ENCODE measurements at places on chromosomes 12 and 14. TPM values are rescaled to one million over a fixed set of nuclear protein-coding genes. Genes with fewer than 3 reads are reported as not detected.
A peak's percentile ranks its signal among the peaks of the same experiment; 100 is the strongest.

DNA sequence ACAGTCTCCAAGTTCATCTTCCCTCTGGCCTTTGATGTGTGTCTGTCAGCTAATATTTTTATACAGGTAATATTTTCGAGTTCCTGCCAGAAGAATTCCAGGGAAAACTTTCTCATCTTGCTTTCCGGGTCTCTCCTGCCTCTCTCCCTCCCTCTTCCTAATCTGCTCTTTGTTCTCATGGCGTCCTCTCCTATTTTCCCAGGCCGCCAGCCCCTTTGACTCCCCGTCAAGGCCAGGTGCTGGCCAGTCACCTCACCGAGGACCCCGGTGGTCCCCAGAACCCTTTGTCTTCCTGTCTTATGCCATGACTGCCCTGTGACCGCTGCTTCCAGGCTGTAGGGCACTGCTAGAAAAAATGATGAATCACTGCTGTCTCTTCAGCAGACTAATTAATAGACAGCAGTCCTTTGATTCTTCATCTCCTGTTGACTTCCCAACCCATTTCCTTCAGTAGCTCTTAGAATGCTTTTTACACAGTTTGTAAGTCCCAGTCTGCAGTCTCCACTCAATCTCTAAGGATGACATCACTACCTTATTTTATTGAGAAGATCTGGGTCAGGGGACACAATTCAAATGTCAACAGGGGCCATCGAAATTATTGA is 40.7 kb downstream of the PPFIBP1 start:
- DNase-seq, result peak; percentile 48

- DNase-seq, result peak; percentile 75
Measured at GRCh38 chr12:92649511-92650227, 53.1 kb upstream of the PLEKHG7 start.

DNA sequence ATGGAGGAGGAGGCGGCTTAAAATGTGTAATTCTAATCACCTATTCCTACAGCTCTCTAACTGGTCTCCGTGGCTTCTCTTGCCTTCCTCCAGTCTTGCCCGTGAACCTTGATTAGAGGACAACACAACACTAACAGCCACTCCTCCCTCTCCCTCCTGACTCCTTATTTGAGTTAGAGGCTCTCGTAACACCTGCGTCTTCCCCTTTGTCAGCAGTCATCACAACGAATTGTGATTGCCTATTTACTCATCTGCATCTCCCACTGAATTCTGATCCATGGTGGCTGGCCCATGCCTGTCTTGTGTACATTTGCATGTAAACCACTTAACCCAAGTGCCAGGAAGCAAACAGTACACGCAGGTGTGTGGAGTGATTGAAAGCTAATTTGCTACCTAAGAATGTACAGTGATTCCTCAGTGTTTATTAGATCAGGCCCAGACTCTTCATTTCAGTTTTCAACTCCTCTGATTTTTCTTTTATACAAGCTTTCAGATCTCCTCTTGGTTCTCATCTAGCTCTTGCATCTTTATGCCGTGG is 154.5 kb downstream of the MON2 start:
- DNase-seq, result no peak

DNA sequence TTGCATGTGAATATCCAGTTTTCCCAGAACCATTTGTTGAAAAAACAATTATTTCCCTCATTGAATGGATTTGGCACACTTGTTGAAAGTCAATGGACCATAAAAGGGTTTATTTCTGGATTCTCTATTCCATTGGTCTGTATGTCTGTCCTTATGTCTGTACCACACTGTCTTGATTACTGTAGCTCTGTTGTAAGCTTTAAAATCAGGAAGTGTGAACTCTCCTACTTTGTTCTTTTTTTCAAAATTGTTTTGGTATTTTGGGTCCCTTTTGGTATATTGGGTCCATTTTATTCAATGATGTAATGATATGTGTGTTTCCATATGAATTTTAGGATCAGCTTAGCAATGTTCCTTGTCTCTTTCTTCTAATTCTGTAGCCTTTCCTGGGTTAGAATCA is 64.8 kb downstream of the PPP2R5C start:
- no peak for DNase-seq

- no peak for DNase-seq
Measured at GRCh38 chr12:47302111-47302671, 222.4 kb upstream of the AMIGO2 start.

- no peak for DNase-seq
Measured at GRCh38 chr12:14327711-14328110, 37.8 kb upstream of the ATF7IP start.

GRCh38 chr14:70789361-70789760 is 20.0 kb downstream of the MAP3K9 start:
- peak; percentile 91 for DNase-seq

DNA sequence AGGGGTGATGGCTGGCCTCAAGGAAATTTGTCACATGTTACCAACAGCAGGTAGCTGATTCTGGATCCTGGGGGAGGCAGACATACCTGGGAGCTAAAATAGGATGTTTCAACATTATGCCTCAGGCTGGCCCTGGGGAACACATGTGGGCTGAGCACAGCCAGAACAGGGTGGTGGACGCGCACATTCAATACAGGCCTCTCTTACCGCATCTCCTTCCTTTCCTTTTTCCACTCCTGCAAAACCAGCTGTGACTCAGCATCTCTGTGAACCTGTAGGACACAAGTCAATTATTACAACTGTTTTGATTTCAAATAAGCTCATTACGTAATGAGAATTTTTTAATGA is 61.0 kb downstream of the NT5DC3 start:
- DNase-seq, result no peak

- DNase-seq, result no peak
Measured at GRCh38 chr14:61394542-61394941, 73.2 kb downstream of the PRKCH start.

GRCh38 chr12:94793191-94793595 is 142.8 kb upstream of the TMCC3 start:
- peak; percentile 35 for DNase-seq

DNA sequence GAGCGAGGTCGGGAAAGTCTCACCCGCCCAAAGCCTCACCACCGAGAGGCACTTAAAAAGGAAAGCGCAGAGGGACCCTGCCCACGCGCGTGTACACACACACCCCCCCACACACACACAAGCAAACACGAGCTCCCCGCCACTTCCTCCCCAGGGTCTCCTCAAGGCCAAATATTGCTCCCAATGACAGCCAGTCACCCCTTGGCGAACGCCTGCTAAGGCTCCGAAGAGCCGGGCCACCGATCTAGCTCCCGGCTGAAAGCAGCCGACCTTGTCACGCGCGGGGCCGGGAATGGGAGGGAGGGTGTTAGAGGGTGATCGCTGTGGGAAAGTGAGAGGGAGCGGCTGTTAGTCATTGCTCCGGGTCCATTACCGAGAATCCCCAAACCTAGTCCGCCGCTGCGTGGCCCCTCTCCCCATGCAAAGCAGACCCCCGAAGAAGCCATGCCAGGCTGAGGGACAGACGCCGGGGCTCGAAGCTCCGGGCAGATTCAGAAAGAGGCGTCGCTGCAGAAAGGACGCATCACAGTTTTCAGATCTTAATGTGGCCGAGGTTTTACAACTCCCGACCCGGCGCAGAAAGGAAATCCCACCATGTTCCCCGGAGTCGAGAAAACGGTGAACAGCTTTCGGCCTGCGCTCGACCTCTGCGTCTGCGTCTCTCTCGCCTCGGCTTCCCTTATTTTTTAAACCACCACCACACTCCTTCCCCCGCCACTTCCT is 2.6 kb downstream of the BMP4 start:
- DNase-seq, result peak; percentile 71

DNA sequence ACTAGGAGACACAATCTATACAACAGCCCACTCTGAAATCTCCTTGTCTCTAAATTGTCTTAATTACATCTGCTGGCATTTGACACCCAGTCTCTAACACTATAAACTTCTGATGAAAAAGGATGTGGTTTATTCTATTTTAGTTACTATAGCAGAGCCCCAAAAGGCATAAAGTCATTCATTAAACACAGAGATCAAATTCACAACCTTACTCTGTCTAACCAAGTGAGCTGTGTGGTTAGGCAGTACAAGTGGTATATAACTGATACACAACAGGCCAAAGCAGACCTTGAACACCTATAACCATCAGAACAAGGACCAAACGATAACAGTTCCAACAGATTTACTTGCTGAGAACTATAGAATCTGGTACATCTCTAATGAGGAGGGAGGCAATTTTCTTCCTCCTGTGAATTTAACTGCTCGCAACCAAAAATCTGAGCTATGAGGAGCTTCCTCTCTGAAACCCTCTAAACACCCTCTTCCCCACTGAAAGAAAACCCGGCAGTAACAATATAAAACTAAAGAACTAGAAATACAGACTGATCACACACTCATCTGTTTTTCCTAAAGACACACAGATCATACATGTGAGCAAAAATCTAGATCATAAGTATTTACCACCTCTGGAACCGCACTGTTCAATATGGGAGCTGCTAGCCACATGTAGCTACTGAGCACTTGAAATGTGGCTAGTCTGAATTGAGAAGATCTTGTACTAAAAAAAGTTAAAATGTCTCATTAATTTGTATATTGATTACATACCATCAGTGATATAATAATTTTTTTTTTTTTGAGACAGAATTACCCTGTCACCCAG is 17.7 kb downstream of the SPPL3 start:
- DNase-seq, result no peak

GRCh38 chr12:55935738-55936151 is 4.8 kb downstream of the DGKA start:
- no peak for DNase-seq

GRCh38 chr14:51507511-51507905 is 144.2 kb upstream of the FRMD6 start:
- no peak for DNase-seq

GRCh38 chr12:57416039-57416996 is 14.5 kb downstream of the R3HDM2 start:
- peak; percentile 54 for DNase-seq

DNA sequence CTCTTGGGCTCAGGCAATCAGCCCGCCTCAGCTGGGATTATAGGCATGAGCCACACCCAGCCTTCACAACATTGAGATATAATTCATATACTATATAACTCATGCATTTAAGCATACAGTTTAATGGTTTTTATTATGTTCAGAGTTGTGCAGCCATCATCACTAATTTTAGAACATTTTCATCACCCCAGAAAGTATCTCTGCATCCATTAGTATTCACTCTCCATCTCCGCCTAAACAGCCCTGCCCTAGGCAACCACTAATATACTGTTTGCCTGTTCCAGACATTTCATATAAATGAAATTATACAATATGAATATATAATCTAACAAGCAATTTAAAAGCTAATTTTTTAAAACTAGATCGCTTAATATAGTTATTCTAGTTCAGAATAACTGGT is 34.7 kb downstream of the TBK1 start:
- no peak for DNase-seq

GRCh38 chr12:124321556-124322270 is 26.8 kb downstream of the RFLNA start:
- DNase-seq, result no peak

- DNase-seq, result no peak
Measured at GRCh38 chr12:30015631-30016337, 232.0 kb upstream of the TMTC1 start.

DNA sequence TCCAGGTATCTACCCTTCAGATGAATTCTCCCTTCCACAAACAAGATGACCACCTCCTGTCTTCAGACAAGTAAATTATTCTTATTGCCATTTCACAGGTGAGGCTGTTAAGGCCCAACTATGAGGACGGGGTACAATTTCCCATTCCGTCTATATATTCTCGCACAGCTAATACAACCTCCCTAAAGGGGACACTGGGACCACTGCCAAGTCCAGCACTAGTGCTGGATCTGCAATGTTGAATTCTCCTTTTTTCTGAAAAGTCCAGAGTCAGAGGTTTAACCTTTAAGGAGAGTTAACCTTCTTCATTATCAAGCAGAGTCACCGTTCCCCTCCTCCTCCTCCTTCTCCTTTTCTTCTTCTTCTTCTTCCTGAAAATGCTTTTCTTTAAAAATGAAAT is 130.4 kb upstream of the PARP11 start:
- DNase-seq, result no peak

- DNase-seq, result no peak
Measured at GRCh38 chr12:31903025-31903424, 56.2 kb upstream of the RESF1 start.

DNA sequence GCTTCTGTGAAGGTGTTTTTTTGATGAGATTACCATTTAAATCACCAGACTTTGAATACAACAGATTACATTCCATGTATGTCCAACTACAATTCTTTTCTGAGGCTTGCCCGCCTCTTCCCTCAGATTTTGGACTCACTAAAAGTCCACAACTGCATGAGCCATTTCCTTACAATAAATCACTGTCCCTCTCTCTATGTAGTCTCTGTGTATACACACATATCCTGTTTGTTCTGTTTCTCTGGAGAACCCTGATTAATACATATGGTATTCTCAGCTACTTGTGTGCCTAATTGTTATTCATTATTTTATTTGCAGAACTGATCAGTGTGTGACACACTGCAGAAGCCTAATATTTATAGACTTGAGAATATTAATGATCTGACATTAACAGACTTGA is 2.4 kb upstream of the MIPOL1 start:
- peak; percentile 67 for DNase-seq

DNA sequence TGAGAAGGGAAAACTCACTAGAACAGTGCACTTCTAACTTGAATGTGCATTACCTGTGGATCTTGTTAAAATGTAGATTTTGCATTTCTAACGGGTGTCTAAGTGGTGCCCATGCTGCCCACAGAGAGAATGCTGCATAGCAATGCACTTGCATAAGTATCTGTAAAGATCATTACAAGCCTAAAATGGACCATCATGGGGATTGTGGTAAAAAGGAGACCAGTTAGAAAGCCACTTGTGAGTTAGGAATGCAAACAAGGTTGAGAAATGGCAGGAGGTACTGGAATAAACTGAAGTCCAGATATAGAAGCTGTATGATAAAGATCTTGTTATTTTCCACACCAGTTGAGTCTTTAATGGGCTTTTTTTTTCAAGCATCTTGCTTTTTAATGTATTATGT is 18.8 kb downstream of the AVPR1A start:
- DNase-seq, result no peak

- no peak for DNase-seq
Measured at GRCh38 chr14:77988096-77988870, 181.9 kb upstream of the NRXN3 start.

DNA sequence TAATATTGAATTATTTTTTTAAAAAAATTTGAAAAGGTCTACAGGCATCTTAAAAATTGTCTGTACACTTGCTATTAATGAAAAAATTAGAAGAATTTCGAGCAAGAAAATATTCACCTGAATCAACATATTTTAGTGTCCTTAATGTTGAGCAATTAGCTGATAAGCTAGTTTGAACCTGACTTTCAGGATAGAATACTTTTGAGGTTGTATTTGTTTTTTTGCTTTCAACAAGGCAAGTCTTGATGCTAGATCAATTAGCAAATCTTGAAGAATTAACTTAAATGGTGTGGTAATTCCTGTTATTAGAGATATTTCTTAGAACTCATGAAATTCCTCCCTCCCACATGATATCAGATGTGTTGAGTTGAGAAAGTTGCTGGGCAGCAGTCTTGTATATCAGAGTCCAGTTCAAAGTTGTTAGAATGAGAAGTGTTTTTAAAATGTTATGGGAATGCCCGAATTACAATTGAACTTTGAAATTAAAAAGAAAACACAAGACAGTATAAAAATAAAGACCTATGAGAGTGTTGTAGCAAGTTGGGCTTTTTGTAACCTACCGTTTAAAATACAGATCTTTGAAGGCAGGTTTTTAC is 119.2 kb downstream of the TRMT5 start:
- no peak for DNase-seq

The CCDC197 gene
- not detected for total RNA-seq

The TAS2R7 gene
- not detected for total RNA-seq

The SLC7A8 gene
- 0.91 TPM for total RNA-seq

The TMPRSS12 gene
- total RNA-seq, result not detected

The TPPP2 gene
- total RNA-seq, result not detected

The C1S gene
- 5.5 TPM for total RNA-seq

The GPRC5D gene
- total RNA-seq, result not detected

Data from Daoy (cell line).